ENCODE measurements at places on chromosomes 16 and 17.

DNA sequence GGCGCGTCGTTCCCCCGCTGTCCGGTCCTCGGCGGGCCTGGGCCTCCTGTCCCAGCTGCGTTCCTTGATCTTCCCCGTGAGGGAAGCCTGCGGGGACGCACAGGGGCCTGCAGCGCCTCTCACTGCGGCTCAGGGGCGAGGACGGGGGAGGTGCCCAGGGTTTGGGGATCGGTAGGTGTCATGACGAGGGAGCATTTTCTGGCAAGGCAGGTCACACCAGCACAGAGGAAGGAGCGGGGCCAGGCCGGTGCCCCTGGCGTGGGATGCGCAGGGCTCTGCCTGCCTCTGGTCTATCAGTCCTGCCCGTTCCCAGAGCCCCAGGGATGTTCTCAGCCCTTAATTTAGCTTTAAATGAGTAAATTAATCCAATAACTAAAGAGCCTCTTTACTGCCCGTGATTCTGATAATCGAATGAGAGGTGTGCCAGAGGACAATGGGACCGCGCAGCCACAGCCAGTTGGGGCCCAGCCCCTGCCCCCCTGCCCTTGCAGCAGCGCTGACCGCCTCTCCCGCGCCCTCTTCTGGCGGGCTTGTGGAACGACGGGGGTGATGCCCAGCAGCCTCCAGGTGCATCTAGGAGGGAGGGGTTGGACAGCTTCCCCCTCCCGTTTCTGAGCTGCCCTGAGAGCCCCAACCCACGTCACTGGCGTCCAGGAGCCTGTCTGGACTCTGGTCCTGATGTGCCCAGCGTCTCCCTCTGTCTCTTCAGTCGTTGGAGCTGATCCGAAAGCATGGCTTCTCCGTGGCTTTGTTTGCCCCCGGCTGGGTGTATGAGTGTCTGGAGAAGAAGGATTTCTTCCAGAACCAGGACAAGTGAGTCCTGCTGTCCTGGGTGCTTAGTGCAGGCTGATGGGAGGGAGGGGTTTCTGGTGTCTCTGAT is 7.9 kb downstream of the ENGASE start:
- DNase-seq: peak; percentile 56

GRCh38 chr17:31299624-31300023 is 2.6 kb upstream of the OMG start:
- no peak for DNase-seq

DNA sequence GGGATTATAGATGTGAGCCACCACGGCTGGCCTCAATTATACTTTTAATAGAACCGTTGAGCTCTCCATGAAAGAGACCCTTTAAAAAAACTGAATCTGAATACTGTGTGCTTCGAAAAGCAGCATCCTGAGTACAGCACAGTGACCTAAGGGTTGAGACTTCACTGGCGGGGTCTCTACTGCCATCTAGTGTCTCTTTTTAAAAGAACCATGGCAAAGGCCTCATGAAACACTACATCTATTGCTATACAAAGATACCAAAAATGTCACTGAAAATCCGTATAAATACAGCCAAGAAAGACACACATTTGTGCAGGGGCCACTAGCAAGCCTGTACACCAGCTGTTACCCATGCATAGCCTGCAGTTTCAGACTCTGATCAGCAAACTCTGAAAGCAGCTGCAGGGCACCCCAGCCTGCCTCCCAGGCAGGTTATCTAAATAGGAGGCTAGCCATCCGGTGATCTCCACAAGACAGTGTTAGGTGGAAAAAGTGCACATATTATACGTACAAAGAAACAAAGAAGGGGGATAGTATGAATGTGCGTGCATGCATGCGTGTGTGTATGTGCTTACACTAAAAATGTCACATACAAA is 35.3 kb downstream of the NPLOC4 start:
- peak; percentile 64 for DNase-seq

DNA sequence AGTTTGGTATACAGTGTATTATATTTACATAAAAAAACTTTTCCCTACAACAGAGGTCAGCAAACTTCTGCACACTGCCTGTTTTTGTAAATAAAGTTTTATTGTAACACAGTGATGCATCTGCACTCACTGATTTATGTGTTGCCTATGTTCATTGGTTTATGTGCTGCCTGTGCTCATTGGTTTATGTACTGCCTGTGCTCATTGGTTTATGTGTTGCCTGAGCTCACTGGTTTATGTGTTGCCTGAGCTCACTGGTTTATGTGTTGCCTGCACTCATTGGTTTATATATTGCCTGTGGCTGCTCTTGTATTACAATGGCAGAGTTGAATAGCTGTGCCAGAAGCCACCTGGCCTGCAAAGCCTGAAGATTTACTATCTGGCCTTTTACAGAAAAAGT is 81.6 kb downstream of the MYH11 start:
- DNase-seq: no peak

DNA sequence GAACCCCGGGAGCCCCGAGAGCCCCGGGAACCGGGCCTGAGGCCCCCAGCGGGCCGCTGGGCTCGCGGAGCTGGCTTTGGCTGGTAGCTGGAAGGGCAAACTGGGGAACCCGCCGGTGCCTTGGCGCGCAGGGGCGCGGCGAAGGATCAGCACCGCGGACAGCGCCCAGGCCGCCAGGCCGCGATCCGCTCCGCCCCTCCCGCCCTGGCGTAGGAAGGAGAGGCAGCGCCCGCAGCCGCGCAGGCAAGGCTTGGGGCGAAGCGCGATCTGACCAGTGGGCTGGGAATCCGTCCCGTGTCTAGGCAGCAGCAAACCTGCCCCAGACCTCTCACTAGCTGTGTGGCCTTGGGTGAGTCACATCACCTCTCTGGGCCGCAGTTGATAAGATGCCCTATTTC is 331 bp upstream of the CCDC92B start:
- DNase-seq: peak; percentile 88

GRCh38 chr16:15966836-15967546 is 17.6 kb downstream of the ABCC1 start:
- no peak for DNase-seq

DNA sequence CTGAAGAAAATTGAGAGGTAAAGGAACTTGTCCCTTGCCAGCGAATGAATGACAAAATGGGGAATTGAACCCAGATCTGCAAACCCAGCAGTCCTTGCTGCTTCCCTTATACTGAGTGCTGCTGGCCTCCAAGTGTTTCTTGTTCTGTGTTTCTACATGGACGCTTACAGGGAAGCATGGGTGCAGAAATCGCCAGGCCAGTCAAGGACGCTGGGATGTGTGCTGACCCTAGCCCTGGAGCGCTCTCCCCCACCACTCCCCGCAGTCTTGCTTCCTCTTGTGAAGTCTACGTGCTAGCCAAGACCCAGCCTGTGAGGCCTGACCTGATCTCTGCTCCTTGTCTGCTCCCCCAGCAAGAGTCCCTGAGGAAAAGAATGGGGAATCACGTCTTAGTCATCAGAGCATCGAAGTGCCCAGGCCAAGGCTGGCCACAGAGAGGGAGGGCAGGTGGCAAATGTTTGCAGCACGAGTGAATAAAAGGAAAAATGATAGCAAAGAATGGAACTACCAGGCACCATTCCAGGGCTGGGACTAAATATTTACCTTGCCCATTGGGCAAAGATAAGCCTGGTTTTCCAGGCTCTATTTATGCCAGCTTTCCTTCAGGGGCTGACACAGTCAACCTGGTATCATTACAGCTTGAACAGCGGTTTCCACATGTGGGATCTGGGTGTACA is 17.4 kb downstream of the CA4 start:
- DNase-seq: no peak

GRCh38 chr16:67260426-67261063 is 11.8 kb downstream of the SLC9A5 start:
- peak; percentile 39 for DNase-seq

DNA sequence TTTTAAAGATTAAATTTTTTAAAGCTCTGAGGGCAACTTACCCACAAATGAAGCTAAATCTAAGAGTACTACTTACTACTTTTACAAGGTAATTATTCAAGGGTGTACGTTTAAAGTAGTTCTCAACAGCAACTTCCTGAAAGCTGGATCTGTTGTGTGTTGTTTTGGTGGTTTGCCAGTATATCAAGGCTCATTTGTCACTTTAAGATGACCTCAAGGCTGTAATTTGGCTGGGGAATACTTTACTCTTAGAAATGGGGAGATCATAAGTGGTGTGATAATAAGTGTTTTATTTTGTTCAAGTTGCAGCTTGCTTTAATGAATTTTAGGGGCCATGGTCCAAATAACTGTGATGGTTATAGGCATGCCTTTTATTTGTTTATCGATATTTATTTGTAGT is 30.4 kb downstream of the AP2B1 start:
- no peak for DNase-seq

- DNase-seq: peak; percentile 64
Measured at GRCh38 chr17:1764284-1764683, 2.4 kb downstream of the SERPINF1 start.

- no peak for DNase-seq
Measured at GRCh38 chr17:16945663-16946218, 26.2 kb downstream of the TNFRSF13B start.

DNA sequence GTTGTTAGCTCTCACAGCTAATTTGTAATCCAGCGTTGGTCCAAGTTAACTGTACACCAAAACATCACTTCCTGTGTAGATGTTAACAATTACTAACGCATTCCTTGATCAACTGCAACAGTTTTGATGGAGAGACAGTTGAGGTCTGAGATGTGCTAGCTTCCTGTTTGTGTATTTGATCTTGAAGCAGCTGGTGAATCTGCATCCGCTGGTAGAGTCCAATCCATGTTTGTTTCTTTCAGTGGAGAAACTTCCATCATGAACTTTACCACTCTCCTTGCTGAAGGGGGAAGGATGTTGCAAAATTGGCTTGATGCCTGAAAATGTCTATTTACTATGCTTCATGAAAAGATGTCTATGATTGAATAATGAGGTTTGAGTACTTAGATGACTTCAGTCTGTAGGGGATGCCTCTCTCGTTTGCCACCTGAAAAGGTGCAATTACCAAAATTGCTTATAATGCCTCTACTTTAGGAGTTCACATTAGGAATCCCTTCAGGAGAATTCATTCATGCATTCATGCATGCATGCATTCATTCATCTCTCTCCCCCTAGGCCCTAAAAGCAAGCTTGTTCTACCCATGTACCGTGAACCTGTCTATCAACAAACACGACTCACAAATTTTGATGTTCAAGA is 39.6 kb upstream of the ZKSCAN2 start:
- DNase-seq: no peak

- no peak for DNase-seq
Measured at GRCh38 chr16:63652091-63652490, 1469.8 kb downstream of the CDH11 start.

DNA sequence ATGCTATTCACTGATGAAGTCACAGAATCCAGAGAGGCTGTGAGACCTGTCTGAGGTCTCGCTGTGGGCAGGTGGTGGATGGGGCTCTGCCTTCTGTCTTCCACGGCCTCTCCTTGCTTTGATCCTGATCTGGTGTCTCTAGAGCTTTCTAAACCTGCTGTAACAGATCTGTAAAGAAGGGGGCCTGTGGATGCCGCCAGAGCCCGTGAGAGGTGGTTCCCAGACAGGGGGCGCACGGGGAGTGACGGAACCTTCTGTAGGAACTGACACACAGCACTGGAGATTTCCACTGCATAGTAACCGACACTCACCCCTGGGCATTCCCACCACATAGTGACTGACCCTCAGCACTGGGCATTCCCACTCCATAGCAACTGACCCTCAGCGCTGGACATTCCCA is 16.0 kb downstream of the CBFA2T3 start:
- no peak for DNase-seq

DNA sequence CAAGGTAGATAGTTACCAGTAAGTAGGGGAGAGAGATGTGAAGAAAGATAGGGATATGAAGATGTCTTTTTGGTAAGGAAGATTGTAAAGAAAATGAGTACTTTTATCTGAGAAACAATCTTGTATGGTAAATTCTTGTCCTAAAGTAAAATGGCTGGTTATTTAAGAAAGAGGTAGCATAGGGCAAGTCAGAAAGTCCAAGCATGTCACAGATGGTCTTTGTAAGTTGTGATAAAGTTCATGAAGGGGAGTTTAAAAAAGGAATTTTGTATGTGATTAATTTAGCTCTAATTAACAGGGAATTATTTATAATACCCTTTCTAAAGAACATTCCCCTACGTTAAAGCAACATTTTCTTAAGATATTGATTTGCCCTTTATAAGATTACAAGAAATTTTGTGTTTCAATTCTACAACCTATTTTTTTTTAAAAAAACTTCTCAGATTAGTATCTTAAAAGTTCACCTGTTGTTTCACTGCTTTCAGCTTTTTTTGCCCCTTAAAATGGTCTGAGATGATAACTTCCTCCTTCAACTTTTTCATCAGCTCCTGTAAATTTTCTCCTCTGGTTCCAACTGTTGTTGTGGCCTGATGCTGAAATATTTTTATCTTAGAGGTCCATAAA is 16.2 kb upstream of the CPHXL start:
- DNase-seq: no peak

GRCh38 chr17:44159519-44160210 is 10.8 kb upstream of the ASB16 start:
- no peak for DNase-seq

- no peak for DNase-seq
Measured at GRCh38 chr17:65556910-65557348, 4.5 kb downstream of the AXIN2 start.

GRCh38 chr17:43216762-43217613 is 5.3 kb downstream of the TMEM106A start:
- no peak for DNase-seq

GRCh38 chr16:57395026-57395425 is 9.5 kb upstream of the CCL17 start:
- no peak for DNase-seq

- DNase-seq: no peak
Measured at GRCh38 chr17:63589646-63590045, 11.0 kb upstream of the TACO1 start.

GRCh38 chr16:66618588-66619375 is 14.3 kb downstream of the CMTM3 start:
- no peak for DNase-seq

GRCh38 chr16:30394592-30395154 is 547 bp upstream of the ZNF48 start:
- no peak for DNase-seq

GRCh38 chr16:11452746-11453389 is 107.6 kb downstream of the RMI2 start:
- no peak for DNase-seq

DNA sequence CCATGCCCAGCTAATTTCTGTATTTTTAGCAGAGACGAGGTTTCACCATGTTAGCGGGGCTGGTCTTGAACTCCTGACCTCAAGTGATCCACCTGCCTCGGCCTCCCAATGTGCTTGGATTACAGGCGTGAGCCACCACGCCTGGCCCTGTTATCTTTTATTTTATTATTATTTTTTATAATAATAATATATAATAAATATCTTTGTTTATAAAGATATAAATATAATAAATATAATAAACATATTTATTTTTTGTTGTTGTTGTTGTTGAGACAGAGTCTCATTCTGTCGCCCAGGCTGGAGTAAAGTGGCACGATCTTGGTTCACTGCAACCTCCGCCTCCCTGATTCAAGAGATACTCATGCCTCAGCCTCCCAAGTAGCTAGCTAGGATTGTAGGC is 7.0 kb upstream of the RNF157 start:
- no peak for DNase-seq

- DNase-seq: peak; percentile 76
Measured at GRCh38 chr17:59845595-59846393, 46.9 kb downstream of the TUBD1 start.

GRCh38 chr17:47630614-47631013 is 19.1 kb upstream of the KPNB1 start:
- DNase-seq: no peak

Measured in suppressor macrophage treated with lipopolysaccharide for 4 hours (primary cell).